AG10803 (cell line): ENCODE measurements at places on chromosomes 11 and 22.

- DNase-seq, result no peak
Observed at GRCh38 chr11:119622454-119623143, 106.4 kb downstream of the NECTIN1 start.

GRCh38 chr22:50696251-50696798 is 23.7 kb downstream of the SHANK3 start:
- DNase-seq, result no peak

DNA sequence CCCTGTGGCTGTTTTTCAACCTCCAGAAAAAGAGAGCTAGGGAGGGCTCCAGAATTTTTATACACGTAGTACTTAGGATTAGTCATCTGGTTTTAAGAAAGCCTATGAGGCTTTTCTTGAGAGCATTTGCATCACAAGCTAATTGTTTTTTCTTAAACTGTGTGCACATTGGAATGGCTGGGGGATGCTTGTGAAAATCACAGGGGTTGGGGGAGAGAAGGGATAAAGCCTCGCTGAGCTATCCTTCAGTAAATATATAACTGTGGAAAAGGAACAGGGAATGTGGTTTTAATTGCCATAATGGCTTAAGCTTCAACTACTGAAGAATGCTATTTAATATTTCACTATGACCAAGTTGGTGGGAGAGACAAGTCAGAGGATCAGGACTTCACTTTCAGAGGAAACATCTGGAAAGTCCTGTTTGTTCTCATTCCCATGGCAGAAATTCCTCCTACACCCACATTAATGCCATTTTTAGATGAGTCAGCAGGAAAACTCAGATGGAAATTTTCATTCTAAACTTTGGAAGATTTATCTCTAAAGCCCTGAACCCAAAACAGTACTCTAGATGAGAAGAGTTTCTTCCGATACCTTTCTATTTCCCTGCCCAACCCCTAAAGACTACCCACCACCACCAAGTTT is 591.3 kb downstream of the LRRC4C start:
- DNase-seq, result no peak

DNA sequence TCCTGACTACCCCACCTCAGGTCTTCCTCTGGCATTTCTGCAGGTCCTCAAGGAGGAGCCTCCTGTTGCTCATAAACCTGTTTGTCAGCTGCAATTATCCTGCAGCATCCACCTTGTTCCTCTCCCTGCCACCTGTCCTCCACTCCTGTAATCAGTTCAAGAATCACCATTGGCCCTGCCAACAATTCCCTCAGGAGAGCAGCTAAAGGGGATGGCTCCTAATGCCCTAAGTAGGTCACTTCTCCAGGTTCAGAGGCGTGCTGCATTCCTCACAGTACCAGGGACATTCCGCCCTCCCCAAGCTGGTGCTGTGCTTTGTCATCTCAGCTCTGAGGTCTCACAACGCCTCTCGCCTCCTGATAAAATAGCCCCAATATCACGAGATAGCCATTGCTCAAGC is 2.1 kb downstream of the CLDN25 start:
- no peak for DNase-seq

DNA sequence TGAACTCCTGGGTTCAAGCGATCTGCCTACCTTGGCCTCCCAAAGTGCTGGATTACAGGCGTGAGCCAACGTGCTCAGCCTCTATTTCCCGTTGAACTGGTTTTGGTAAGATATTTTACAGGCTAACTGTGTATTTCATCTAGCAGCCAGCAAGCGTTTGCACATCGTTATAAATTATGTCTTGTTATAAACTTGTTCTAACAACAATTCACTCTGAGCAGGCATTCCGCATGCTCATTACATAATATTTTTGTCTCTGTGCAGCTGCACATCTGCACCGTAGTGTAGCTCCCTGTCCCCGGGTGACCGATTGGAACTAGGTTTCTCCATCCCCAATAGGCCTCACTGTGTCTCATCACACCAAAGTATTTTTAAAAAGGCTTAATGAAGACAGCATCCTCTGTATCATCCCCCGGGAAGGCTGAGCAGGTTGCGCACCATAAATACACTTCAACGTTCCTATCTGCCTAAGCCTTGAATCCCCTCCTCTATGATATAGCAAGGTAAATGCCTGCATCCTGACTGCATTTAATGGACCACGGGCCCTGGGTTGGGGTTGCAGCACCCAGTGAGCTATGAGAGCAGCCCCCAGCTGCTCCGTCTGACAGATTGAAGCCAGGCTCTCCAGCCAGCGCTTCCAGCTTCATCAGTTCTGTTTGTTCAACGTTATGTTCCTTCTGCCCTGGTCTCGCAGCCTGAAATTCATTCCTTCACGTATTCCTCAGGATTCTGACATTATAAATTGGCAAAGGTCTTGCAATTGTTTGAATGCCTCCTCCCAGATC is 47.7 kb downstream of the TST start:
- no peak for DNase-seq

GRCh38 chr22:17429516-17429915 is 60.3 kb downstream of the CECR2 start:
- DNase-seq, result no peak

GRCh38 chr22:36746375-36746970 is 29.4 kb downstream of the IFT27 start:
- no peak for DNase-seq

GRCh38 chr11:12394601-12395000 is 17.2 kb downstream of the PARVA start:
- no peak for DNase-seq

DNA sequence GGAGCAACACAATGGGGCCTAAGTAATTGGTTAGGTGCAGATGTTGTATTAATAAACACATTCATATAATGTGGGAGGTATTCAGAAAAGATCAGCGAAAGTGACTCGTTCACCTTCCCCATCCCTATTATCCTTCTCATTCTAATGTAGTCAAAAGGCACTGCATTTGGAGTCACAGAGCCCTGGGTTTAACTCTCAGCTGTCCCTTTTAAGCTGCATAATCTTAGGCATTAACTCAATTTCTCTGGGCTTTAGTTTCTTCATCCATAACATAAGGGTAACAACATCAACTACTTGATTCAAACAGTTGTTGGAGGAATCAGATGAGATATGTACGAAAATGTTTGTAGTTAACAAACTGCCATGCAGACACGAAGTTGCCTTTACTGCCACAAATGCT is 187.6 kb upstream of the PITPNB start:
- no peak for DNase-seq

GRCh38 chr11:6385046-6385777 is 5.1 kb upstream of the SMPD1 start:
- no peak for DNase-seq

DNA sequence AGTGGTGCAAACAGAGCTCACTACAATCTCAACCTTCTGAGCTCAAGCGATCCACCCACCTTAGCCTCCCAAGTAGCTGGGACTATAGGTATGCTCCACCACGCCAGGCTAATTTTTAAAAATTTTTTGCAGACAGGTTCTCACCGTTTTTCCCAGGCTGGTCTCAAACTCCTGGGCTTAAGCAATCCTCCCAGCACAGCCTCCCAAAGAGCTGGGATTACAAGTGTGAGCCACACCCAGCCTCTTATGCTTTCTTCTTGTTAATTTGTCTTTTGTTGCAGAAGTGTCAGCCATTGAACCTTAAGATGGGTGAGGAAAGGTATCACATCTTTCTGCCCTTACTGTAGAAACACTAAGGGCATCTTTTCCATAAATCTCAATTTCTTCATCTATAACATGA is 34.9 kb downstream of the DENND5A start:
- no peak for DNase-seq

GRCh38 chr22:49040754-49041467 is 786.8 kb downstream of the BRD1 start:
- DNase-seq, result no peak

- no peak for DNase-seq
Observed at GRCh38 chr11:10308201-10308954, 3.5 kb downstream of the ADM start.

DNA sequence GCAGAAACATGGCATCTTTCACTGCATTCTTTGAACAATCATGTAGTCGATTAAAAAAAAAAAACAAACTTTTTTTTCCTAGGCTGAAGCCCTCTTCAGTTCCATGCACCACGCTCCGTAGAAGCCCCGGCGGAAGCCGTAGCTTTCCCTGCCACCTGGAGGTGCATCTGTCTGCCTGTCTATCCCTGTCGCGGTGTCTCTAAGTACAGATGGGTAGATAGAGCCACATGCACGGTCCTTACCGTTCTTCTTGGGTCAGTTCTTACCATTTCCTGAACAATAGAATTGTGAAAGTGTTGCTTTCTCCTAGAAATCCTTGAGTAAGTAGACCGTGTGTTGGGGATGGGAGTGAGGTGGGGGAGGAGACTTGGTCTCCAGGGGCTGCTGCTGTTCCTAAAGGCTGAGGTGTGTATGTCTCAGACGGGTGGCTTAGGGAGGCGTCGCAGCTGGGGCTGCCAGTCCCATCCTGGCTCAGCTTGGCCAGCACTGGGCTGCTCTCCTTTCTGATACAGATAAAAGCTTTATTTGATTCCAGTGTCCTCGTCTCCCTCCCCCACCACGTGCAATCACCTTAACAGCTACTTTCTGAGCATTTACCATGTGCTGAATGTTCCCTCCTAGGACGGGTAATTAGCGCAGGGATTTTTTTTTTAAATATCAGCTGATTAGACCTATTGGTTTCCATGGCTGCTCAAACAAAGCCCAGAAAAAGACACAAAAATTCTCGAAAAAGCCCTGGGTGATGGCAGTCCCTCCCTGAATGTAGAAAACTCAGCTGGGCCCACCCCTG is 46.8 kb downstream of the MACROD1 start:
- no peak for DNase-seq

- no peak for DNase-seq
Observed at GRCh38 chr11:11251394-11251970, 101.6 kb downstream of the CSNK2A3 start.

DNA sequence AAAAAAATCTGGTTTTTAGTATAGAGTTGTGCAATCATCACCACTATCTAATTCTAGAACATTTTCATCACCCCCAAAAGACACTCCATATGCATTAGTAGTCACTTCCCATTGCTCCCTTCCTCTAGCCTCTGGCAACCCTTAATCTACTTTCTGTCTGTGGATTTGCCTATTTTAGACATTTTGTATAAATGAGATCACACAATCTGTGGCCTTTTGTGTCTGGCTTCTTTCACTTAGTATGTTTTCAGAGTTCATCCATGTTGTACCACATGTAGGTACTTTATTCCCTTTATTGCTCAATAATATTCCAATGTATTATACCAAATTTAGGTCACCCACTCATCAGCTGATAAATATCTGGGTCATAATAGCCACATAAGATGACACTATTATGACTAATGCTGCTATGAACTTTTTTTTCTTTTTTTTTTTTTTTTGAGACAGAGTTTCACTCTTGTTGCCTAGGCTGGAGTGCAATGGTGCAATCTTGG is 67.5 kb upstream of the SCUBE2 start:
- DNase-seq, result peak; percentile 77

- peak; percentile 82 for DNase-seq
Observed at GRCh38 chr22:35961480-35962295, 66.9 kb downstream of the RBFOX2 start.

- DNase-seq, result peak; percentile 6
Observed at GRCh38 chr11:104776501-104777170, 121.6 kb downstream of the CASP12 start.

GRCh38 chr22:21736084-21736642 is 569 bp upstream of the YPEL1 start:
- DNase-seq, result no peak

GRCh38 chr11:81725701-81726100 is 1008.0 kb downstream of the FAM181B start:
- DNase-seq, result peak; percentile 27

DNA sequence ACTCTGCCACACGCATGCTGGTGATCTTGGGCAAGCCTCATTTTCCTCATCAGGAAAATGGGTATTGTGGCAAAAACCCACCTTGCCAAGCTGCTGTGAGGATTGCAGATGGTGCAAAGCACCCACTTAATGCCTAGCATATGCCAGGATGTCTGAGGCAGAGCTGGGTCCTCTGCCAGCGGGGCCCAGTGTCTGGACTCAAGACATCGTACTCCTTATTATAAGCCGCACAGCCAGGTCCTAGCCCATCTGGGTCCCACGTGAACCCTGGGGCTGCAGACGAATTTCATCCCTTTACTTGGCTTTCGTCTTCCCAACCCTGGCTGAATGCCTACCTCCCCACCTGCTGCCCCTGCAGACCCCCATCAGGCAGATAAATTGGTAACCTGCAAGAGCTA is 34.5 kb upstream of the ALX4 start:
- DNase-seq, result no peak

- no peak for DNase-seq
Observed at GRCh38 chr11:78907636-78908035, 333.0 kb upstream of the NARS2 start.

GRCh38 chr11:37861671-37862070 is 1263.6 kb upstream of the RAG2 start:
- no peak for DNase-seq

DNA sequence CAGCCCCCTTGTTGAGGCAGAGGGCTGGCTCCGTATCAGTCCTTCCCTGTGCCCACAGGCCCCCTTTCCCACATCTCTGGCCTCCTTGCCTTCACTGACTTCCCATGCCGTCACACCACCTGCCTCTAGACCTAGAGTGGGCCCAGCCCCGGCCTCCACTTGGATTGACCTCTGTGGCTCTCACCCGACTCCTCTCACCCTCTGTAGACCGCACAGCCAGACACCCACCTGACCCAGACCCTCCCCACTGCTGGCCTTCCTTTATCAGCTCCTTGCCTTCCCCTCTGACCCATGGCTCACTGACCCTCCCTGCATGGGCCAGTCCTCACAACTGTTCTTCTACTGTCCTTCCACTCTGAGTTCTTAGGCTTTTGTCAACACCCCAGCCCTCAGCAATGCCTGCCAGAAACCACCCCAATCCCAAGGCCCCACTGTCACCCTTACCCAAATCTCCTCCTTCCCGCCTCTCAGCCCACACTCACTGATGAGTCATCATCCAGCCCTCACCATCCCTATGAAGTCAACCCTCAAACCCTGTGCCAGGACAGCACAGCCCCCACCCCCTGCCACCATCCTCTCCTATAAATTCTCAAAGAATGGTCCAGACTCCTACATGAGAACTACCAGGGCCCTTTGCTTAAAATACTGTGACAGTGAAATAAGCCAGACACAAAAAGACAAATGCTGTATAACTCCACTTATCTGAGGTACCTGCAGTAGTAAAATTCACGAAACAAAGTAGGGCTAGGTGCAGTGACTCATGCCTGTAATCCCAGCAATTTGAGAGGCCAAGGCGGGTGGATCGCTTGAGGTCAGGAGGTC is 53.4 kb downstream of the SCGB1A1 start:
- peak; percentile 42 for DNase-seq
